ENCODE measurements at places on chromosomes 2 and 18. TPM values are rescaled to one million over a fixed set of nuclear protein-coding genes. Genes with fewer than 3 reads are reported as not detected.

DNA sequence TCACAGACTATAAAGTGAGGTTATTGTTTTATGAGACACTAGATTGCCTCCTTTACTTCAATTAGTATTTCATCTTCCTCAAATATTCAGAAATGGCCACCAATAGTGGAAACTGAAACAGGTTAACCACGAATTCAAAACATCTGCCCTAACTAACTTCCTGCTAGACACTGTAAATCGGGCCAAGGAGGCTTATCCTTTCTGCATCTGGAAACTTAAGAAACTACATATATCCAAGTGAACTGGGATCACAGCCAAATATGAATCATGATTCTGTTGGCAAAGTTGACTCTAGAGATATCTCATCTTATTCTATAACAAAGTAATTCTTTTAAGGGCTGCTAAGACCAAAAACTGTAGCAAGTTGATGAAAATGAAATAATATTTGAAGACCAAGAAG is 136.6 kb upstream of the ZC3H15 start:
- no peak for DNase-seq

- no peak for DNase-seq
Observed at GRCh38 chr2:80126596-80127189, 177.9 kb downstream of the LRRTM1 start.

Gene CXCR1
- 0.49 TPM for total RNA-seq

Gene KIF1A
- total RNA-seq = 6.1 TPM

- DNase-seq = no peak
Observed at GRCh38 chr18:22060361-22060760, 109.0 kb upstream of the GATA6 start.

DNA sequence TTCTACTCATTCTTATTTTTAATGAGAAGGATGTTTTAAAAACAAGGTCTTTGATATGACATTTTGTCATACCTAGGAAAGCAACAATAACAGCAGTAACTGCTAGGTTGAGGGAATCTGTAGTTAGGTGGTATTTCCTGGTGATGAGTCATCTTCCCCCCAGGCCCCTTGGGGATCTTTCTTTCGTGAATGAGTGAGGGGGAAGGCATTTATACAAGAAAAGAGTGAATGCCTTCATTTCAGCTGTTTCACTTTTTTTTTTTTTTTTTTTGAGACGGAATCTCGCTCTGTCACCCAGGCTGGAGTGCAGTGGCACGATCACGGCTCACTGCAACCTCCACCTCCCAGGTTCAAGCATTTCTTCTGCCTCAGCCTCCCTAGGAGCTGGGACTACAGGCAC is 108.6 kb downstream of the MAP4K4 start:
- no peak for DNase-seq

DNA sequence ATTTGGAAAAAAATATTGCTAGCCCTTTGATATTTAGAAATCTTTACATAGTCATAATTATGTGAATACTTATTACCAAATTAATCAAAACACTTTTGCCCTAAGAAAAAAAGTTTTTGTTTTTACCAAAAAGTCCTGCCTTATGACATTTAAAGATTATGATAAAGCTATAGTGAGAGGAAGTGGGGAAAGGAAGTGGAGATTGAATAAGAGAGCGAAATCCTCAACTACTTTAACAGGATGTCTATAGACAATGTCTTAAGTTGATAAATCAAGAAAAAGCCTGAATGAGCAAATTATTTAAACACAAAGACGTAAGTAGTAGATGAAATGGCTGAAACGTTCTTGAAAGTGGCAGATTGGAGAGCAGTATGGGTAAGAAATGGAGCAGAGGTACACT is 20.9 kb upstream of the VPS54 start:
- no peak for DNase-seq

DNA sequence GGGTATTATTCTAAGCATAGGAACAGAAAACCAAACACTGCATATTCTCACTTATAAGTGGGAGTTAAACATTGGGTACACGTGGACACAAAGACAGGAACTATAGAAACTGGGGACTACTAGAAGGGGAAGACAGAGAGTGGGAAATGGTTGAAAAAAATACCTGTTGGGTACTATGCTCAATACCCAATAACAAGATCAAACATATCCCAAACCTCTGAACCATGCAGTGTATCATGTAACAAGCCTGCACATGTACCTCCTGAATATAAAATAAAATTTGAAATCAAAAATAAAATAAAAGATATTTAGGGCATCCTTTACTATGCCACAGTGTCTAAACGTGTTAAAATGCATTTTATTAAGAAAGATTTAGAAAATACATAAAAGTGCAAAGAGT is 221.0 kb upstream of the TFPI start:
- no peak for DNase-seq

Data from vagina (tissue), 2 donors.